ENCODE measurements at places on chromosomes 7 and 10.

GRCh38 chr7:44072364-44073231, 7.2 kb upstream of the PGAM2 start:
- DNase-seq, result peak; percentile 92

DNA sequence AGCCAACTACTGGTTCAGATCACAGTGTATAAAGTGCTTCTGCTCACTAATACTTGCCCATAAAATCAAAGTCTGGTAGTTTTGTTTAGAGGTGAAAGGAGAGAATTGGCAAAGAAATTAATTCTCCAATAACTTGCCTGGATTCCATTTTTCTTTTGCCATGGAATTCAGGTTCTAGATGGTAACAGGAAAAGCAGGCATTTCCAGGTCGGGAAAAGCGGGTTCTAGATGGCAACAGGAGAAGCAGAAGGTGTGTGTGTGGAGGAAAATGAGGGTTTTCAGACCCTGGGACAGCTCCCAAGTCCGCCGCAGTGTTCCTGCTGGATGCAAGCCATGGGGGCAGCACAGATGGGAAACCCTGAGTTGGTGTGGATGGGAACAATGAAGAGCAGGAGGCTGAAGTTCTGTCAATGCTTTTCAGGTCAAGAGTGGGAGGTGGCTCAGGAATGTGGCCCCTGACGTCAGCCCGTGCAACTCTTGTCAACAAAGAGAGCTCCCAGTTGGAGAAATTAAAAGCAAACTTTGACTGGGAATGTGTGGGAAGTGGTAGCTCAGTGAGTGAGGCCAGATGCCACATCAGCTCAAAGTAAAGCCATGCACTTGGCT, 696.7 kb downstream of the LRMDA start:
- no peak for DNase-seq

- no peak for DNase-seq
These were observed 57.0 kb upstream of the PRKCQ start for GRCh38 chr10:6637053-6637452.

DNA sequence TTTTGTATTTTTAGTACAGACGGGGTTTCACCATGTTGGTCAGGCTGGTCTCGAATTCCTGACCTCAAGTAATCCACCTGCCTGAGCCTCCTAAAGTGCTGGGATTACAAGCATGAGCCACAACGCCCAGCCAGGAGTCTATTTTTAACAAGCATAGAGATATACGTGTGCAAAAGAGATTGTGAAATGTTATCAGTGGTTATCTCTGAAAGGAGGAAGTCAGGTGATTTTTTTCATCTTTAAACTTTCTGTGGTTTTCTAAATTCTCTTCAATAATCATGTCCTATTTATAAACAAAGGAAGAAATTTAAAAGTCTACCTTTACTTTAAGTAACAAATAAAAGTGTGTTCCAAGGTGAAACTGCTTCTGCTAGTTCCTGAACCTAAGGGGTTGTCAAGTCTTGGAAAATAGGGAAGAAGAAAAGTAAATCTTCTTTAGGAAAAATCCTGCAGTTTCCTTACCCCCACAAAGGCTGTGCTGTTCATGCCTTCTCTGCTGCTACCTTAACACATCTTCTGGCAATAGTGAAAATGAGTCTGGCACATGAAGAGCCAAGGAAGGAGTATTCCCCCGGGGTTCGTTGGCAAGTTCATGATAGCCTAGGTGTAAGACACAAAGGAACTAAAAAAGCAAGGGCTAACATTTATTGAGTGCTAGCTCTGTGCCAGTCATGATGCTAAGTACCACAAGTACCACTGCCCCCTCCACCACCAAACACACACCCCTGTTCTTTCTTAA, 51.1 kb downstream of the CYP26A1 start:
- DNase-seq, result no peak

DNA sequence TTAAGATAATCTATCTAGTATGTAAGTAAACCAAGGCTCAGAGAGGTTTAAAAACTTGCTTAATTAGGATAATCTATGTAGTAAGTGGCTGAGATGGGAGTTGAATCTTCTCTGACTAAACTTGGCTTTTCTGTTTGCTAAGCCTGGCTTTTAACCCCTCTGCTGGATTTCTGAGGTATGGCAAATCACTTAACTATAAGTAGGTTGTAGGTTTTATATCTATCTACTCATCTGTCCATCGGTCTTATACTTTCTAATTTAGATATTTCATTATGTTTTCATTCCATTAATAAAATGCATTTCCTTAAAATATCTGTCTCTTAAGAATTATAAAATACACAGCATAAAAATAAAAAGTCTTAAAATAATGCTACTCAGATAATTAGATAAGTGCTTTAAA, 59.4 kb downstream of the ST7 start:
- no peak for DNase-seq

DNA sequence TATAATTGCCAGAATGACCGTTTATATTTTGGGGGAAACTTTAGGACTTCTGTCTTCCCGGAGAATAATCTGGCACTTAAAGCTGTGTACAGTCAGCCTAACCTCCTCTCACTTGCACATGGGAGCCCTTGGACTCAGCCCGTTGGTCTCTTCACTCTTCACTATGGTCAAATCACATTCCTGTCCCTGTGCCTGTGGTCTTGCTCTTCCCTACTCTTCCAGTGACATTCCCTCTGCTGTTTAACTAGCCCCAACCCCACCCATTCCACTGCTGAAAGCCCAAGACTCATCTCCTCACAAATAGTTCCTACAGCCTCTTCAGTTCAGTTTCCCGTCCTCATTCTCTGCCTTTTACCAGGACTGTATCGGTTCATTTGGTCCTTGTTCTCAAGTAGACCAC, 135.0 kb downstream of the DYNC1I1 start:
- DNase-seq, result no peak

- no peak for DNase-seq
These were observed 29.8 kb downstream of the C10orf67 start for GRCh38 chr10:23314835-23315239.

Measured in coronary artery (tissue), 2 donors.